Fibroblast of lung (primary cell): ENCODE measurements at places on chromosomes 3 and 15. TPM values are rescaled to one million over a fixed set of nuclear protein-coding genes. Genes with fewer than 3 reads are reported as not detected.

GRCh38 chr15:72230197-72231065 is 559 bp downstream of the PKM start:
- peak; percentile 92 for DNase-seq

DNA sequence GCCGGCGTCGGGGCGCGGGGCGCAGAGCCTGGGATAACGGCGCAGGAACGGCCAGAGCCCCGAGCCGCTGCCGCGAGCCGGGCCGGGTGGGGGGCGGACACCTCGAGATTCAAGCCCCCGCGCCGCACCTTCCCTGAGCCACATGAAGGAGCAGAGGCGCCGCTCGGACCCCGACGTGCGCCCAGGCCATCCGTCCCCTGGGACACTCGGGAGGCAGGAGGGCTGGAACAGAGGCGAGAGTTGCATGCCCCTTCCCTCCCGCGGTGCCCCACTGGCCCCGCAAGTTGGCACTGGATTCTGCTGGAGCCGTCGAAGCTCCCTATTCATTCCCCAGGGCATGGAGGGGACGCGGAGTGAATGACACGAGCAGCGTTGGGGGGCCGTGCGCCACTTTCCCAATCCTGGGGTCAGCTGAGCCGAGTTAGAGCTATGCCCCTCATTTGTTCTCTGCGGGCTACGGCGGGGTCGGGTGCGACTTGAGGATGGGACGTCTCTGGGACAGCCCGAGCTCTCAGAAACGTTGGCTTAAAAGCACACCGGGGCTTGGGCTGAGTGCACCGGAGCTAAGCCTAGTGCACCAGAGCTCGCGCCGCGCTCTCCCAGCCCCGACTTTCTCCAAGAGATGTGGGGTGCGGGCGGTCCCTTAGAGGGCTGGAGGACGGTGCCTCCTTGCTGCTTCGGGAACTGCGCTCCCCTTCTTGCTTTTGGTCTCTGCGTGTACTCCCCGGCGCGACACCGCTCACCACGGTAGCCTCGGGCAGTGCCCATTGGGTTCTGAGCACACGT is 588 bp downstream of the SLC6A1 start:
- no peak for DNase-seq

- no peak for DNase-seq
Observed at GRCh38 chr15:57012556-57012955, 94.1 kb downstream of the TCF12 start.

DNA sequence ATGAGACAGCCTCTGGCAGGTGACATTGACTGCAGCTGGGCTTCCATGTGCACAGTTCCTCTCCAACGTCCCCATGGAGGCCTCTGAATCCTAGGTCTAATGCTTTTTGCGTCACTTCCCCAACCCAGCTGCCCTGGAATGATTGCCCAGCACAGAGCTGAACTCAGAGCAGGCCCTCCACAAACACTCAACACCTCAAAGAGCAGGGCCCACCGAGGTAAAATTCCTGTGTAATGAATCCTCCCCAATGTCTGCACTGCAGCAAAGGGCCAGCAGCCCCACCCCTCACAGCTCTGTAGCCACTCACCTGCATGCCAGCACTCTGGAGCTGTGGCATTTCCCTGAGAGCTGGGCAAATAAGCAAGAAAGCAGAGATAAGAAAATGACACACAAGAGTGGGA is 42.6 kb upstream of the DUSP7 start:
- DNase-seq: peak; percentile 59

DNA sequence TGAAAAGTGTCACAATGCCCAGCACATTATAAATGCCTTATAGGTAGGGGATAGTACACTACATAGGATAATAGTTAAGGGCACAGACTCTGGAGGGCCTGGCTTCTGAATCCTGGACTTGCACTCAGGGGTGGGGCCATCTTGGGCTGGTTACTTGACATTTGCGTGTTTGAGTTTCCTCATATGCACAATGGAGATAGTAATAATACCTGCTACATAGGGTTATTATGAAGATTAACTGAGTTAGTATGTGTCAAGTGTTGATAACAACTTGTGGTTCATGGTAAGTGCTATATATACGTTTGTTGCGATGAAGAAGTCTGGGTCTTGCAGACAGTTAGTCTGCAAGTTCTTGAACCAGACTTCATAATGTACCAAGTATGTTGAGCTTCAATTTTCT is 37.0 kb downstream of the MITF start:
- DNase-seq: no peak

DNA sequence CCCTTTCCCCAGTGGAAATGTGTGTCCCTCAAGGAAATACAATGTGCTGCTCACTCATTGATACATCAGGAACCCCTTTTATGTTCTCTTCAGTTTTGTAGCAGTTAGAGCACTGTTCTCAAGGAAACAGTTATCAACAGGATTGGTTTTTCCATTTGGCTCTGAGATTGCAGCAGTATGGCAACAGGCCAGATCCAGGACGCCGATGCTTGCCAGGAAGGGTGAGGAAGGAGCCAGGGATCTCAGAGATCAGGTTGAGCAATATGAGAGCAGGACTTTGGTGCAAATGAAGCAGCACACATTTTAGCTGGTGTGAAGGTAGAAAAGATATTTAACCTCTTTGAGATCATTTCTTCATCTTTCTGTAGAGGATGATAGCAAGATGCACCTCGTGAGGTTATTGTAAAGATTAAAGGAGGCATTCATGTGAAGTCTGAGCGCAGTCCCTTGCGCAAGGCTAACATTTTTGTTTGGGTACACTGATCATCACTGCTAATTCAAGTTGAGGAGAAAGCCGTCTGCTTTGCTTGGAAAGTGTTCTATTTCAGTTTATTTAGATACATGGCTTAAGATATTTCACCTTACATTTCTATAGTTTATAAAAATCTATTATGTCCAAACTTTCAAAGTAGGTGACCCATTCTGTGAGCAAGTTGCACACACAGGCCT is 68.5 kb downstream of the KCNH8 start:
- DNase-seq: no peak

DNA sequence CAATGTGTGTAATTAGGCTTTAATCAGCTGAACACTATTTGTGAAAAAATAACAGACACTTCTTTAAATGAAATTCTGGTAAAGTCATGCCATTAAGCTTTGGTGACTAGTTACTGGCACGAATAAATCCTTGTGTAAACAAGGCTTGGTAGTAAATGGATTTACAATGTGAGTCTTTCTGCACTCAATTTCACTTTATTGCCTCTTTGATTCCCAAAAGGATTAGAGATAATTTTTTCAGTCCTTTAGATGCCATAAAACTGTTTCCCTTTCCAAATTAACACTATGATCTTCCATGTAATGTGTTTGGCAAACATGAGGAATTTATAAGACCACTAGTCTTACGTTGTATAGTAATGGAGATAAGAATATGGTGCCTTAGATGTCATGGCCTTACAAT is 339.5 kb upstream of the DNAJC19 start:
- DNase-seq: no peak

DNA sequence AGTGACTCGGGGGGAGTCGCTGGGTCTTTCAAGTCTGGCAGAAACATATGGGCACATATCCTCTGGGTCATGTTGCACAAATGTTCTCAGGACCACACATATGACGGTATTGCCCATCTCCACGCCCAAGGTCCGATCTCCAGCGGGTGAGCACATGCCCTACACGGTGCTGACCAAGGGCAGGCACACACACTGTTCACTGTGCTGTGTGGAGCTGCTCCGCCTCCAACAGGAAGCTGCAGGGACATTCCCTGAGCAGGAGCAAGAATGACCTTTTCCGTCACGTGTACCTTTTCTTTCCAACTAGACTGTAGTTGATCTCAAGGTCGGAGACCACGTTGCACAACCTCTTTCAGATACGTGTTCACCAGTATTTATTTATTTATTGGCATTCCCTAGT is 41.7 kb upstream of the B3GNT5 start:
- DNase-seq: no peak

GRCh38 chr3:141632779-141633374 is 105.2 kb upstream of the RNF7 start:
- no peak for DNase-seq

The C3orf85 gene
- not detected in 2 replicates for polyA plus RNA-seq

The MEIS2 gene
- 37.1 and 40.2 TPM in 2 replicates for polyA plus RNA-seq

GRCh38 chr15:75508840-75509532 is 57.5 kb upstream of the SIN3A start:
- peak; percentile 53 for DNase-seq
